ENCODE measurements at places on chromosomes 12 and 14.

DNA sequence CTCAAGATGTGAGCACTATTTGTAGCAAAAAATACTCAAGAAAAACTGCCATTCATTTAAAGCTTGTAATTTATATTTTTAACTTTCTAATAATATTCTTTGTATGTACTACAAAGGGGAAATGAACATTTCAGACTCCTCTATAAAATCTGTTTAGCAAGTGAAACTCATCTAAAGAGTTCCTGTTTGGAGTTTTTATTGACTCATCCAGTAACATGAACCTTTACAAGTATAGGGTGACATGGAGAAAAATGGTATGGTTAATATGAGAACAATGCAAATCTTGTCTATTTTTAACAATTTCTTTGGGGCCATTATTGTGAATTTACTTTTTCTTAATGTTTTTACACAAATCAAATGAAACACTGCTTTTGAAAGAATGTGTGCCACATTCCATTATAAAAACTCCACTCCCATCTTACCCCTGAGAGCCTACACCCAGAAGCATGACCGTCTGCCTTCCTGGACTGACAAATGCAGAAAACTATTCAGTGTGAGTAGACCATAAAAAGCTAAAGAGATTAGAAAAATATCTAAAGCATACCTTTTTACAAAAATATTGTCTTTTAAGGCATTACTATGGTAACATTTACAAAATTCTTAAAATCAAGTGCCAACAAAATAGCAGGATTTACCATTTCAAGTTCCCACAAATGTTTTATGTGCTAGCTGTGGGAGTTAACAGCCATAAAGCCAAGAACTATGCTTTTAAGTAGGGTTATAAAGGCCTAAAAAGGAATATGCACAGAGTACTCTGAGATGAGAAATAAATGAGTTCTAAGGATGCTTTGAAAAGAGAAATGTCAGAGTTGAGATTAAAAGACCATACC is 144.0 kb downstream of the ADAMTS20 start:
- no peak overlapping the region for H3K4me3 ChIP-seq
- H3K27me3 ChIP-seq: no peaks in the 10 kb centered on the region
- H3K4me1 ChIP-seq: no peaks in the 10 kb centered on the region
- no peaks in the 10 kb centered on the region for H3K36me3 ChIP-seq
- DNase-seq: no peak

DNA sequence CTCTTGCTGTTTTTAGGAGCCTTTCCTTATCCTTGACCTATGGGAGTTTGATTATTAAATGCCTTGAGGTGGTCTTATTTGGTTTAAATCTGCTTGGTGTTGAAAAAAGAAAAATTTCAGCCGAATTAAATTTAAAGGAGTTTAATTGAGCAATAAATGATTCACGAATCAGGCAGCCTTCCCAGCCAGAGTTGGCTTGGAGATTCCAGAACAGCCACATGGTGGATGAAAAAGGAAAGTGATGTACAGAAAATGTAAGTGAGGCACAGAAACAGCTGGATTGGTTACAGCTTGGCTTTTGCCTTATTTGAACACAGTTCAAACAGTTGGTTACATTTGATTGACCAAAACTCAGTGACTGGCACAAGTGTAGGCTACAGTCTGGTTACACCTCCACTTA is 69.7 kb downstream of the WASHC3 start:
- no peak overlapping the region for H3K4me3 ChIP-seq
- no peak for DNase-seq
- H3K4me1 ChIP-seq: no peaks in the 10 kb centered on the region
- peaks cover 42% of the 10 kb centered on the region for H3K27me3 ChIP-seq
- H3K36me3 ChIP-seq: no peaks in the 10 kb centered on the region

DNA sequence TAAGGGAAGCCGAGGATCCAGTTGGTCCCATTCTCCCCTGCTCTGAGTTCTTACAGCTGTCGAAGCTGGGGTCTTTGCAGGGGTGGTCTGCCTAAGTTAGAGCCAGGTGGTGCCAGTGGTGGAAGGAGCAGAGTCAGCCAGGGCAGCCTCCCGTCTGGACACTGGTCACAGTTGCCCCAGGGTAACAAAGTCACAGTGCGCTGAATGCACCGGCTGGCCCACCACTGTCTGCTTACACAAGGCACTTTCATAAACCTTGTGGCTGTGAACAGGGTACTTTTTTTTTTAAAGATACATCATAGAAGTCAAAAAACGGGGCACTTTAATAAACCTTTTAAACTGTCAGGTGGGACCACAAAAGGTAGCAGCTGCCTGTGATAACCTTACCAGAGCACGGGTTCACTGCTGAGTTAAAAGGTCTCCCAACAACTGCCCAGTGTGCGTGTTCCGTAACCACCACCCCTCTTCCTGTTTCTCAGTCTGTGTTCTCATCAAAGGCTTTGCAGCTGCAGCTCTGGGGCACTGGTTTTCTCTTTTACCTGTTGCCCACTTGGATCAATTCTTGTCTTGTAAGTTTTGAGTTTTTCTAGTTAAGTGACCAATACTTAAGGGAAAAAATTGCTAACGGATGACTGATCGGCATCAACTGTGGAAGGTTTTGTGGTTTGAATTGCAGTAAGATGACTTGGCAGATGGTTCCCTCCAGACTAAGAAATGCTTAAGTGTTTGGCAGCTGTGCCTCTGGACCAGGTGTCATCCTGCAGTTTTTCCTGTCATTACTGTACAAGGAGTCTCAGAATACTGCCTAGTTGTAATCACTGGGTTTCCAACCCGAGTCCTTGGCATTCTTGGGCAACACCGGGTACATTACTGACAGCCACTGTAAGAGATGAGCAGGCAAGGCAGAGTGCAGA is 55.9 kb downstream of the DYNC1H1 start:
- peaks cover 39% of the 10 kb centered on the region for H3K4me1 ChIP-seq
- H3K27me3 ChIP-seq: no peaks in the 10 kb centered on the region
- H3K36me3 ChIP-seq: peaks cover 70% of the 10 kb centered on the region
- peak overlapping the region; percentile 89 for H3K27ac ChIP-seq
- DNase-seq: peak; percentile 77

DNA sequence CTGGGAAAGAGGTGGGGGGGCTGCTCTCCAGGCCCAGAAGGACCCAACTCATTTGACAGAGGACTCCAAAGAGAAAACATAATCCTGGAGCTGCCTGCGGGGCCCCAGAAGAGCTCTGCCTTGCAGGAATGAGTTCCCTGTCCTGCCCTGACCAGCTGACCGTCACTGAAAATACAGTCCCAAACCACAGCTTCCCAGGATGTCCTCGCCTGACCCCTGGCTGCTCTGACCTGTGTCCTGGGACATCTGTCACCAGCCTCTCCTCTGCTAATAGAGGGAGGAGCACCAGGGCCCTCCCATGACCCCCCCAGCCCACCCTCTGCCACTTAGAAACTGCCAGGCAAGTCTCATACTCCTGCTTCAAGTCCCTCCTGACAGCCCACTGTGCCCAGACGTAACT is 9.8 kb downstream of the FIGNL2 start:
- no peak for DNase-seq
- H3K36me3 ChIP-seq: no peaks in the 10 kb centered on the region
- no peak overlapping the region for H3K27ac ChIP-seq
- peaks cover 3% of the 10 kb centered on the region for H3K4me1 ChIP-seq

DNA sequence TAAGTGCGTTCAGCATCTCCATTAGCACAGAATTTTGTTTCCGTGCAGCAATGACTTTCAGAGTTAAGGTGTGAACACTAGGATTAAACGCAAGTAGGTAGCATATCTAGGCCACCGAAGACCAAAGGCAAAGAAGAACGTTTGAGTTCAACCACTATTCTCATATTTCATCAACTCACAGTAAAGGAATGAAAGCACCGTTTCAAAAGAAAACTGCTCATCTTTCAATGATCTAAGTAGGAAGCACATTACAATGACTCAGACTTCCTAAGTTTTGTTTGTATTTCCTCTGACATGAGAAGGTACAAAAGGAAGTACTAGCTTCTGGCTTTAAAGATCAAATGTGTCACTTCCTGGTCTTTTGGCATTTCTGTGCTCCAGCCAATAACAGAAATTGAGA is 57.6 kb downstream of the ACADS start:
- H3K36me3 ChIP-seq: peaks cover 28% of the 10 kb centered on the region
- H3K27ac ChIP-seq: peak overlapping the region; percentile 36
- H3K27me3 ChIP-seq: no peaks in the 10 kb centered on the region
- no peak overlapping the region for H3K4me3 ChIP-seq
- no peak for DNase-seq

DNA sequence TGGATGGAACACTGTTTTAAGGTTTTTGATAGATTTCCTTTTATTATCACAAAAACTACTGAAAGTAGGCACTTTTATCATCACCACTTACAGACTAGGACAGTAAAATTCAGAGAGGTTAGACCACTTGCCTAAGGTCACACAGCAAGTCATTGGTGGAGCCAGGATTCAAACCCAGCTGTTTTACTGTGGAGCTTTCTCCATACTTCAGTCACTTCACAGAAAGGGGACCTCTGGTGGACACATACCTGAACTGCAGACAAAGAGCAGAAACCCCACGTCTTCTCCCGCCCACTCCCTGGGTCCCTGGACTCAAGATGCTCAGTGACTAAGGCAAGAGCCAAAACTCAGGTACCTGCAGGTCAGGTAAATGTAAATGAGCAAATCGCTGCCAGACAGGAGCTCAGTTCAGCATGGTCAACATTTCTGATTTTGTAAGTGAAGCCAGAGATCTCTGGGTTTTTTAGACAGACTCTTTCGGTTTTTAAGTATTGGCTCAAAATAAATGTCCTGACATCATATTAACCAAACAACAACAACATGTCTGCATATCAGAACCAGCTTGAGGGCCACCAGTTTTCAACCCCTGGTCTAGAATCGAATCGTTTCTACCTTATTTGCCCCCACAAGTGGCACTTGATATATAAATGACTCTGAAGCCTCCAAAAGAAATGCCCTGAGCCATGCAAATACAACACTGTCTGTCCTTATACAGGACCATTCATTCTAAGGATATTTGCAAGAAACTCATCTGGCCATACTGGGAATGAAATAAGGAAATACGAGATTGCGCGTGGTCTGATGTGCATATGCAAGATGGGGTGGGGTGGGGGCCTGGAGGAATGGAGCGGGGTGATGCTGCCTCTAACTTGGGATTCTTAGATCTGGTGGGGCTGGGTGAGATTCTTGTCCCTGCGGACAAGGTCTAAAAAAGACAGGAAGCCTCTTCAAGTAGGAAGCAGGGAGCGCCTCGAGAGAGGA is 110.9 kb downstream of the KSR2 start:
- H3K27me3 ChIP-seq: no peaks in the 10 kb centered on the region
- no peaks in the 10 kb centered on the region for H3K36me3 ChIP-seq
- DNase-seq: peak; percentile 60
- H3K27ac ChIP-seq: no peak overlapping the region
- no peaks in the 10 kb centered on the region for H3K4me1 ChIP-seq

- no peak overlapping the region for H3K27ac ChIP-seq
- peaks cover 3% of the 10 kb centered on the region for H3K4me1 ChIP-seq
- no peak for DNase-seq
- no peaks in the 10 kb centered on the region for H3K27me3 ChIP-seq
- H3K4me3 ChIP-seq: no peak overlapping the region
These were observed 58.1 kb upstream of the NUDT4 start for GRCh38 chr12:93319523-93320050.

GRCh38 chr12:8038659-8039114 is 6.2 kb downstream of the FOXJ2 start:
- peak; percentile 49 for DNase-seq
- peaks cover 57% of the 10 kb centered on the region for H3K4me1 ChIP-seq
- peak overlapping the region; percentile 58 for H3K27ac ChIP-seq
- peak overlapping the region; percentile 57 for H3K4me3 ChIP-seq

DNA sequence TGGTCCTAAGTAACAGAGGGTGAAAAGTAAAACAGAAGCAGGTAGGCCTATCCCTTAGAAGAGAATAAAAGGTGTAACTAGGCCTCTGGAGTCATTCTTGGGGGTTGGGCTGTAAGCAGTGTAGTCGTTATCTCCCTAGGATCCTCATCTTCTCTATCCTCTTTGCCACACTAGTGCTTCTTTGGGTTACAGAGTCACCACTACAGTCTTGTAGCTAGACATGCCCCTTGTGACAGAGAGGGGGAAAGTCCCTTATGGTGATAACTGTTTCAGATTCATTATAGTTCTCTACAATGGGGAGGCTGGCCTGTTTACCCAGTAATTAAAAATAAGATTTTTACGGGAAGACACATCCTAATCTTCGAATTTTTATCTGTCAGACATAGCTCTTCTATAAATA is 16.4 kb upstream of the SRP54 start:
- no peak for DNase-seq
- H3K4me3 ChIP-seq: no peak overlapping the region
- no peaks in the 10 kb centered on the region for H3K27me3 ChIP-seq
- H3K27ac ChIP-seq: no peak overlapping the region
- H3K4me1 ChIP-seq: peaks cover 6% of the 10 kb centered on the region

DNA sequence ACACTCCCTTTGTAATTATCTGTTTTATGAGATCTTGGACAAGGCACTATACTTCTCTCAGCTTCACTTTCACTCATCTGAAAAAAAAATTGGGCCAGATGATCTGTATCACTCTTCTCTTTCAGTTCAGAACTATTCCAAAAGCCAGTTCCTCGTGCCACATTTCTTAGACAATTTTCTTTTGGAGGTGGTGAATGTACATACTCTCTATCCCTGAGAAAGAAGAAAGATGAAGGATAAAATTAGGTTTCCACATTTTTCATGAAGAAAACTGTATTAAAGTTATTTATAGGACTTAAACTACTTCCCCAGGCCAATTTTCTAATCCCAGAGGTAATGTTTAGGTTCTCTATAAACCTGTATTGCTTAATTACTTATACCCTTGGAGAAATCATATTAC is 171.6 kb downstream of the SLC6A15 start:
- DNase-seq: no peak
- no peaks in the 10 kb centered on the region for H3K36me3 ChIP-seq
- H3K4me1 ChIP-seq: no peaks in the 10 kb centered on the region
- H3K27me3 ChIP-seq: no peaks in the 10 kb centered on the region
- H3K4me3 ChIP-seq: no peak overlapping the region

DNA sequence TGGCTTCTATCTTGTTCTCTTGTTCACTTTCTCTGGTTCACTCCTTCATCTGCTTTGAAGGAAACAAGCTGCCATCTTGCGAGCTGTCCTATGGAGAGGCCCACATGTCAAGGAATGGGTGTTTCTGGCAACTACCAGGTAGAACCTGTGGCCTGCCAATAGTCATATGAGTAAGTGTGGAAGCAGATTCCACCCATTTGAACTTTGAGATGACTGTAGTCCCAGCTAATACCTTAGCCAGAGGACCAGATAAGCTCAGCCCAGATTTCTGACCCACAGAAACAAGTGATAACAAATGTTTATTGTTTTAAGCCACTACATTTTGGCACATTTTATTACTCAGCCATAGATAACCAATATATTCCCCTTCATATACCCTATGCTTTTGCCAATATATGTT is 4.0 kb upstream of the SLC38A2 start:
- DNase-seq: no peak
- H3K4me1 ChIP-seq: peaks cover 40% of the 10 kb centered on the region
- no peak overlapping the region for H3K27ac ChIP-seq
- H3K27me3 ChIP-seq: no peaks in the 10 kb centered on the region

- H3K27me3 ChIP-seq: no peaks in the 10 kb centered on the region
- no peak overlapping the region for H3K4me3 ChIP-seq
- DNase-seq: no peak
- no peaks in the 10 kb centered on the region for H3K4me1 ChIP-seq
- no peak overlapping the region for H3K27ac ChIP-seq
- no peaks in the 10 kb centered on the region for H3K36me3 ChIP-seq
These were observed 315.8 kb downstream of the AEBP2 start for GRCh38 chr12:19755136-19755535.

Measured in activated CD4-positive, alpha-beta T cell treated with anti-CD3 and anti-CD28 coated beads, Interleukin-2, amount 10 ng/mL, durations not matched to agents 7 days and 5 days (primary cell).